ENCODE measurements at places on chromosomes 13 and 19. TPM values are rescaled to one million over a fixed set of nuclear protein-coding genes. Genes with fewer than 3 reads are reported as not detected.

The ZNF223 gene
- 5.1 TPM for total RNA-seq

DNA sequence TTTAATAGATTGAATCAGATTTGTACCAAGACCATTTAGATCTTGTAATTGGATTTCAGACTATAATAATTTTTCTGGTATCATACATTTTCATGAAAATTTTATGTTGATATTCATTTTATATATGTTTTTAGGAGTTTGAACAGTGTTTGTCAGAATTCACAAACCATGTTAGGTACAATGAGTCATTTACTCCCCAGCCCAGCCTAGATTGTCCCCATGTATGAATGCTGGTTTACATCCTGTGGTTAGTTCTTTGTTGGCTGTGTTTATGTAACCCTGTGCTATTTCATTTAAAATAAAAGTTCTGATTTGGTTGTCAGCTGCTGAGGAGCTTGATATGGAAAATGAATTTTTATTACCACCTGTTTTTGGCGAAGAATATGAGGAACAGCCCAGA, 96.7 kb downstream of the GJA3 start:
- no peak for DNase-seq

The MBD3L3 gene
- total RNA-seq, result not detected

DNA sequence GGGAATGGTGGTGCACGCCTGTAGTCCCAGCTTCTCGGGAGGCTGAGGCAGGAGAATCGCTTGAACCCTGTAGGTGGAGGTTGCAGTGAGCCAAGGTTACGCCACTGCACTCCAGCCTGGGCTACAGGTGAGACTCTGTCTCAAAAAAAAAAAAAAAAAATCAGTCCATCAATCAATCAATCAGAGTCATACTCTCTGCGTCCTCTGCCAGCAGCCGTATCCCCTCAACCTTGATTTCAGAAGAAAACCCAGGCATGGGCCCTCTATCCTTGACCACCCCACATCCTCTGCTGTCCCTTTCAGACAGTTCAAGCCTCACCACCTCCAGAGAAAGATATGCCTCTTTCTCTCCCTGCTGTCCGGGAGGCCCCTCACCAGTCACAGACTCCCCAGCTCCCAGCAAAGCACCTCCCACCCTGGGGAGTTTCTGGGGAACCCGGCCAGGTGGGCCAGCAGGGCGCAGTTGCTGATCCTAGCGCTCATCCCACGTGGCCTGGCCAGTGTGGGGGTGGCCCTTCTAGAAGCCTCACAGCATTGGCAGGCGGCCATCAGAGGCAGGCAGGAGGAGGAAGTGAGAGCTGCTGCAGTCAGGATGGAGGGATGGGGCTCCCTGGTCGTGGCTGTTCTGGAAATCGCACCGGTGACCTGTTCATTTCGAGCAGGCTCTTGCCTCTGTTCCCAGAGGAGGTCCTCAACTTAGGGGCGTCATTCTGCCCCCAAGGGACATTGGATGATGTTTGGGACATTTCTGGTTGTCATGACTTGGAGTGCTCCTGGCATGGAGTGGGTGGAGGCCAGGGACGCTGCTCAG, 10.2 kb upstream of the JSRP1 start:
- DNase-seq, result peak; percentile 96

DNA sequence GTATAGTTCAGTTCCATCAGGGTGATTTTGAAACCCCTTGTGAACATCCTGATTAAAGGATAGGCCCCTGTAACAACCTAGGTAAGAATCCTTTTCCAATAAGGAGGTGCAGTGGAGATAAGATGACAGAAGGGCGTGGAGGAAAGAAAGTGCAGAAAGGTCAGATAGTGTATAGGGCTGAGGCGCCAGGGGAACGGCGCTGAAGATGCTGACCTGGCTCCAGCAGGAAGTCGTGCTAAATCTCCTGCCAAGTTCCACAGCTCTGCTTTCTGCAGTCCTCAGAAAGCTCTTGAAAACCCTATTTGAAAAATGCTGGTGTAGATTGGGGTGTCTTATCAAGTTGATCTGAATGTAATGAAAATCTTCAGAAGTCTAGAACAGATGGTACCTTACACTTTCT, 221.7 kb downstream of the COG6 start:
- DNase-seq, result no peak

DNA sequence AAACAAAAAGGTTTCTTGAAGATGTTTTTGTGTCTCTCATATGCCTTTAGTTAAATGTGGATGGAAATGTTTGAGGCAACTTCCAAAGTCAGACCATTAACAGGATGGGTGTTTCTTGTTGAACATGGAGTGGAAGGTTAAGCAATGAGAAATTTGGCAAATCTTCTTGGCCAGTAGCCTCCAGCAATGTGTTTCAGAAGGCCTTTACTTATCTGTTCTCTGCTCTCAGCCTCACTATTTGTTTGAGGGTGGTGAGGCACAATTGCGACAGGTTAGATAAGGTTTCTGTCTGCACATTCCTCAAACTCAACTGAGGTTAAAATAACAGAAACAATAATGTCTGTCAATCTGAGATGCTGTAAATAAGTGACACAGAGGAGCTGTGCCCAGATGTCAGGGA, 1019.0 kb downstream of the DIAPH3 start:
- DNase-seq, result no peak

GRCh38 chr19:5588441-5588840, 20.7 kb upstream of the TINCR start:
- no peak for DNase-seq

All from colonic mucosa (tissue), 4 donors.